ENCODE measurements at places on chromosomes 1 and 21. TPM values are rescaled to one million over a fixed set of nuclear protein-coding genes. Genes with fewer than 3 reads are reported as not detected.
A peak's percentile ranks its signal among the peaks of the same experiment; 100 is the strongest.

Gene REN
- total RNA-seq = not detected

Gene FABP3
- total RNA-seq = 9.0 TPM

Gene GJC2
- total RNA-seq = 1.6 TPM

- DNase-seq = no peak
These were observed 35.7 kb downstream of the DPT start for GRCh38 chr1:168693197-168693871.

GRCh38 chr1:224564454-224565084 lies 51.5 kb upstream of the CNIH3 start:
- no peak for DNase-seq

- peak; percentile 14 for DNase-seq
These were observed 112.3 kb downstream of the GLIS1 start for GRCh38 chr1:53626616-53627015.

DNA sequence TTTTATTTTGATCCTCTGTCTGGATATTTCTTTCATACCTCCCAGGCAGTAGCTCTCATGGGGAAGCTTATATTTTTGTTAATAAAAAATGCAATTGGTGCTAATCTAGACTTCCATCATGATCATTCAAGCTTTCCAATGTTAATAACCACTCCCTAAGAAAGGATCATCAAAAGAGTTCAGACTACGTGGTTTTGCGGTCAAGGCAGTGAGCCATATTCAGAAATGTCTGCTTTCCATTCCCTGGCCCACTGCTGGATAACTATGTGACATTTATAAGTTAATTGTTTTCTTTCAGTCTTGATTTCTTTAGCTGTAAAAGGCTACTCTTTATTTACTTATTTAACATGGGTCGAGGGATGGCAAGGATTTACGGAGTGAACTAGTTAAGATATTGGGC lies 414.6 kb downstream of the LMO4 start:
- no peak for DNase-seq

DNA sequence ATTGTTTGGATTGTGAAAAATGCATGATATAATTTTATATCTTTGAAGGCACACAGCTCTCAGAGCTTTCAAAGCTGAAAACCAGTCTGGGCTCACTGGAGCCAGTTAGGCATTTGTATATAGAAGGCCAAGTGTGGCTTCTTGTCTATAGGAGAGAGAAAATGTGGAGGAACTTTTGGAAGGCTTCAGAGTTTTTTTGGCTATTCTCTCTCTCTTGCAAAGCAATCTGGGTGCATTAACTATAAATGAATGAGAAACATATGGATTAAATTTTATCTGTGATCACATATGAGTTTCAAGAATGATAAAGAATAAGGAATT lies 216.7 kb upstream of the HOOK1 start:
- no peak for DNase-seq

- no peak for DNase-seq
These were observed 80.6 kb upstream of the SLC44A3 start for GRCh38 chr1:94739521-94740061.
